Immature natural killer cell (primary cell): ENCODE measurements at places on chromosomes 5 and 9.

GRCh38 chr5:74810915-74811314 is 43.9 kb downstream of the NSA2 start:
- no peak for DNase-seq

GRCh38 chr9:32881948-32882347 is 98.6 kb downstream of the TMEM215 start:
- no peak for DNase-seq

DNA sequence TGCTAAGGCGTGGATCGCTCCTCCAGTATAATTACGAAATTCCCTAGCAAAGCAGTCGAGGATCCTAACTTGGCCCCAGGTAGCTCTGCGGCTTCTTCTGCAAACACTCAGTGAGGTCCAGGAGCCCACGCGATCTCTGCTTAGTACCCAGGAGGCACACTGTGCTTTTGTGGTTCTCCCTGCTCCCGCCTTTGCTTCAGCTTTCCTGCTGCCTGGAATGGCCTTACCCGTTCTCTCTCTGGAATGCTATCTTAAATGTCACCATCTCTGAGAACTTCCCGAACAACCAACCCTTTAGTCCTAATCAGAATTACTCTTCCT is 639 bp downstream of the INVS start:
- DNase-seq: no peak

DNA sequence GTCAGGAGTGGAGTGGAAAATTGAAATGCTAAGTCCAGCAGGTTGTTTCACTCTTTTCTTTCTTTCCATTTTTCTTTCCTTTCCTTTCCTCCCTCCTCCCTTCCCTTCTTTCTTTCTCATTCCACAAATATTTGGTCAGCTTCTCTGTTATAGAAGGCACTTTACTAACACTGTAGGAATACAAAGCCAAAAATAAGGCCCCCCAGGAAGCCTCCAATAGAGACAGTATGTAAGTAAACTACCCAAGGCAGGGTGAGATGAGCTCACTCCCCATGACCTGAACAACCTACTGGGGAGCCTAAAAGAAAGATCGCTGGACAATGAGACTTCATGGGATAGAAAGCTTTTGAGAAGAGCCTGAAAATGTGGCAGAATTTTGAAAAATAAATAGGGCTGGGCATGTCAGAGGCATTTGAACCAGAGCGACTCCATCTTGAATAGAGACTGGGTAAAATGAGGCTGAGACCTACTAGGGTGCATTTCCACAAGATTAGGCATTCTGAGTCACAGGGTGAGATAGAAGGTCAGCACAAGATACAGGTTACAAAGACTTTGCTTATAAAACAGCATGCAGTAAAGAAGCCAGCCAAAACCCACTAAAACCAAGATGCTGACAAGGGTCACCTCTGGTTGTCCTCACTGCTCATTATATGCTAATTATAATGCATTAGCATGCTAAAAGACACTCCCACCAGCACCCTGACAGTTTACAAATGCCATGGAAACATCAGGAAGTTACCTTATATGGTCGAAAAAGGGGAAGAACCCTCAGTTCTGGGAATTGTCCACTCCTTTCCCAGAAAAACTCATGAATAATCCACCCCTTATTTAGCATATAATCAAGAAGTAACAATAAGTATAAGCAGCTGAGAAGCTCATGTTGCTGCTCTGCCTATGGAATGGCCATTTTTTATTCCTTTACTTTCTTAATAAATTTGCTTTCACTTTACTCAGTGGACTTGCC is 158.9 kb upstream of the EGFLAM start:
- no peak for DNase-seq

DNA sequence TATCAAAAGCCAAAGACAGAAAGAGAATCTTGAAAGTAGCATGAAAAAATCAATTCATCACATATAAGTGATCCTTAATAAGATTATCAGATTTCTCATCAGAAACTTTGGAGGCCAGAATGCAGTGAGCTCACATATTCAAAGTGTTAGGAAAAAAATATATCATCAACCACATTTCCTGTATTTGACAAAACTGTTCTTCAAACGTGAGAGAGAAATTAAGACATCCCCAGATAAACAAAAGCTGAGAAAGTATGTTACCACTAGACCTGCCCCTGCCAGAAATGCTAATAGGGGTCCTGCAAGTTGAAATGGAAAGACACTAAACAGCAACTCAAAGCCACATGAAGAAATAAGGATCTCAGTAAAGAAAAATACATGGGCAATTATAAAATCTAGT is 29.9 kb downstream of the HACD4 start:
- DNase-seq: peak; percentile 32

DNA sequence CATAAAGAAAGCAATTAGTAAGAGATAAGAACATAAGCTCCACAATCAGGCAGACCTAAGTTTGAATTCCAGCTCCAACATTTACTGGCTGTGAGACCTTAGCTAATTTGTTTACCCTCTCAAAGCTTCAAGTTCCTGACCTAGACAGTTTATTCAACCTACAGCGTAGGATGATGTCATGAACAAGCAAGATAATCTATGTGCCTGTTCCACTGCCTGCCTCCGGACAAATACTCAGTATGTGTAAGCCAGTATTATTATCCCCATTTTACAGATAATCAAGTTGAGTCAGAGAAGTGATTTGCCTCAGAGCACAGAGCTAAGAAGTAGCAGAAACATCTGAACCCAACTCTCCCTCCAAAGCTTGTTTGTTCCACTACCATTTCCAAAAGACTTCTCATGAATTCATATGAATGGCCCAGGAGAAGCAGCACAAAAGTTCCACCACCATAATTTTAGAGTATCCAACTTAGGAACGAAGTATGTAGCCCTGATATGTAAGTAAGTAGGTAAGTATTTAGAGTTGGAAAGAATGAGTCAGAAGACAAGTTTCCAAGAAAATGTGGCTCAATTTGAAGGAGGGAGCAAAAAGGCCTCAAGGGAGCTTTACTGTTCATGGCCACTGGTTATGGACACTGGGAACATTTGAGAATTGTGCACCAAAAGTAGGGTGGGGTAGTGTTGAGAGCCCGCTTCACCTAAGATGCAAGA is 398.2 kb downstream of the NFIB start:
- DNase-seq: no peak

- DNase-seq: peak; percentile 96
Observed at GRCh38 chr5:143008809-143009521, 238.8 kb downstream of the ARHGAP26 start.
